ENCODE measurements at places on chromosomes 3 and 15.

GRCh38 chr3:58858126-58858525 lies 191.6 kb upstream of the FAM3D start:
- no peak for DNase-seq

GRCh38 chr3:102715030-102715697 lies 280.3 kb downstream of the ZPLD1 start:
- no peak for DNase-seq

DNA sequence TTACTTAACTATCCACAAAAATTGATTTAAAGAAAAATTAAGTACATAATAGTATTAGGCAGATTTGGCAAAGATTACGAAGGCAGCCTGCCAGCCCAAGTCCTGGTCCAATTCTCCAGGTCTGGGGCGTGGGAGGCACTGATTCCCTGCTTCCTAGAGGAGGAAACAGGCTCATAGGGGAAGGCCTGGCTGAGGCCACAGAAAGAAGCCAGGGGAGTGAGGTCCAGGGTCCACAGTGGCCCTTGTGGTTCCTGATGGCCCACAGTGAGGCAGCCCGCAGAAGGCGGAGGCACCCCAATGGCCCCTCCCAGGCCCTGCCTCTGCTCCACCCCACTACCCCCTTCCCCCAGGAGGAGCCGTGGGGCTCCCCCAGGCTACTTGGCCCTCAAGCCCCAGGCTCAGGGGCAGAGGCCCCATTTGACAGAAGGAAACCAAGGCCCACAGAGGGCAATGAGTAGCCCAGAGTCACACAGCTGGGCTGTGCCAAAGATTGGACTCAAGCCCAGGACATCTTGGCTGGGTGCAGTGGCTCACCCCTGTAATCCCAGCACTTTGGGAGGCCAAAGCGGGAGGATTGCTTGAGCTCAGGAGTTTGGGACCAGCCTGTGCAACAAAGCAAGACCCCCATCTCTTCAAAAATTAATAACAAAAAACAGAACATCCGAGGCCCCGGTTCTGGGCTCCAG lies 21.0 kb downstream of the H1-8 start:
- no peak for DNase-seq

DNA sequence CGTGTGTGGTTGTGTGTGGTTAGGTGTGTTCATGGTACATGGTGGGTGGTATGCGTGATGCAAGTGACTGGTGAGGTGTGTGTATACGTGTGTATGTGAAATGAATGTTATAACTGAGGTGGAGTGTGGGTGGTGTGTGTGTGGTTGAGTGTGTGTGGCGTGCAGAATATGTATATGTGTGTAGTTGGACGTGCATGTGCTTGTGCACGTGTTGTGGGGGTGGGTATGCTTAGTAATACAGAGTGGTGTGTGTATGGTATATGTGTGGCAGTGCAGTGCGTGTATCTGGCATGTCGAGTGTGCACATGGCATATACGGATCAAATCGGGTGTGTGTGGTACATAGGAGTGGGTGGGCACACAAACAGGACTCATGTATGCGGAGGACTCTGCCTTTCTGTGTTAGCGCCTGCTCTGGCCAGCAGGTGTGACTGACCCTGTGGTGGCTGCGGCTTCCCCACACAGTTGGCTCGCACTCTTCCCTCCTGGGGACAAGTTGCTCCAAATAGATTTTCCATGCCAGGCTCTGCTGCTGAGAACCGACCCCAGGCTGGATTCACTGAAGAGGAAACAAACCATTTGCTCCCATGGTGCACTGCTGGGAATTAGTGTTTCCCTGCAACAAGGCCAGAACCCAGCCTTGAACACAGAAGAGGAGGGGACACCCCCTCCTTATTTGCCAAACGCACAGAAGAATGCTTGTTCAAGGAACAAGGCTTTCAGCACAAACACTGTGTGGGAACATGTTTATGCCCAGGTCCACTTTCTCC lies 1.2 kb upstream of the C3orf70 start:
- no peak for DNase-seq

DNA sequence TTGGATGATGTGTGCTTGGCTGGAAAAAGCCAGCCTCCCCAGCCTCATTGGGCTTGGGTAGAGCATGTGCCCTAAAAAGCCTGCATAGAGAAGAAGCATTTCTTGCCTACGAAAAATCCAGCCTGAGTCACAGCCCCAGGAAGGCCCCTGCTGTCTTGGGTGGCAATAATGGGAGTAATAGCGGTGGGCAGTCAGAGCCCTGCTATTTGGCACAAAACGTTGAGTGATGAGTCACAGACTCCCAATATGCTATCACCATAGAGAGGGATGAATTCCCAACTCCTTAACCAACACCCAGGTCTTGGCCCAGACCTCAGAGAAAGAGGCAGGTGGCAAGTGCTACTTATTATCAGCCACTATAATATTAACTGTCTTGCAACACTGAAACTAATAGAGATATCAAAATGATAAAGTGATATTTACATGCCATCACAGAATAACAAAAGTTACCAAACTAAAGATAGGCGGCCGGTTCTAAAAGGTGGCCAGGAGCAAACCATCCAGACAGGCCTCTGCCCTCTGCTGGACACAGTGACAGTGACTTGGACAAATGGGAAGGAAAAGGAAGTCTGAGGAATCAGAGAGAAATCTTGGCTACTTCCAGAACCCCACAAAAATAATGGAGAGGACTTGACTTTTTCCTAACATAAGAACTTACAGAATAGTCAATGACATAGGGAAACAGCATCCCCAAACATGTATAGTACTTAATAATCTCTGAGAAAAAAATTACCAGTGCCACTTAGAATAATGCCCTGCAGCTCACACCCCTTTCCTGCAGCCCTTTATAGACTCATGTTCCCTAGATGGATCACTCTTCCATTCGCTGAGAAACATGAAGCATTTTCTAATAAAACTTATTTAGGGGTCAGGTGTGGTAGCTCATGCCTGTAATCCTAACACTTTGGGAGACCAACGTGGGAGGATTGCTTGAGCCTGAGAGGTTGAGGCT lies 51.9 kb upstream of the MUC13 start:
- DNase-seq, result no peak

DNA sequence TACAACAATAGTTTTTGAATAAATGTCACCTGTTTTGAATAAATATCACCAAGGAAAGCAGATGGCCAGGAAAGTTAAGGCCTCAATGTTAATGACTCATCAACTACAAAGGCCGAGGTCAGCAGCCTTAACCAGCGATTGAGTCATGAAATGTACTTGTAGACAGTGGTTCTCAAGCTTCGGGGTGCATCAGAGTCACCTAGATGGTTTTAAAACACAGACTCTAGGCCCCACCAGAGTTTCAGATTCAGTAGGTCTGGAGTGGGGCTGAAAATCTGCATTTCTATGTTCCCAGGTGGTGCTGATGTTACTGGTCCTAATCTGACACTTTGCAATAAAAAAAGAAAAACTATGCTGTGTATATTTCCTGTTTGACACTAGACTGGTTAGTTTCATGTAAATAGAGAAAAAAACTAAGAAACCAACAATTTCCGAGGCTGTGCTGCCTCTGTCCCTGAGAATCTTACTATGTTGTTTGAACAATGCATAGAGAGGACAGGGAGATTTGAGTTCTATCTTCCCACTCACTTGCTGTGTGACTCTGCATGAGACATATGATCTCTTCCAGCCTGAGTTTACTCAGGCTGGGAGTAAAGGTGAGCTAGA lies 9.8 kb downstream of the RAB27A start:
- no peak for DNase-seq

DNA sequence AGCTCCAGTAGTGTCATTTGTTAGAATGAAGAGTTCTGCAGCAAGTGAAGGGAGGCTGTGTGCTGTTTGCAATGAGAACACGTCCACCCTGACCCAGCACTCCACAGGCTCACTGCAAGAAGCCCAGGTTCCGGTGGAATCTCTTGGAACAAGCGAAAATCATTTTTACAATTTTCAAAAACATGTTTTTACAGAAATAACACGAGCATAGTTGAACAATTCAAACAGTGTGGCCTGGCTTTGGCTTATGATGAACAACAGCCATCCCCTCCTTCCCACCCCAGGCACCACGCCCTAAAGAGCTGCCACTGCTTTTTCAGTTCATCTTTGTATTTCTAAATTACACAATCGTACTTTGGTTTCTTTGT lies 59.5 kb upstream of the KY start:
- DNase-seq, result no peak

GRCh38 chr15:94080416-94080815 lies 150.9 kb upstream of the MCTP2 start:
- no peak for DNase-seq

DNA sequence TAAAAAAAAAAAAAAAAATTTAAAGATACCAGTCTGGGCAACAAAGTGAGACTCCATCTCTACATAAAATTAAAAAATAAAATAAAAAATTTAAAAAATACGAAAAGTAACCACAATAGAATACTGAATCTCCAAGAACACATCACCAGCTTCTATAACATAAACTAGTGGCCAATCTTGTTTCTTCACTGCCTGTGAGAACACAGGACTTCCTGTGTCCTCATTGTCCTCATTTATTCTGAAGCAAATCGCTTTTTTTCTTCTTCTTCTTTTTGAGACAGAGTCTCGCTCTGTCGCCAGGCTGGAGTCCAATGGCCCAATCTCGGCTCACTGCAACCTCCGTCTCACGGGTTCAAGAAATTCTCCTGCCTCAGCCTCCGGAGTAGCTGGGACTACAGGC lies 28.6 kb upstream of the RAB7A start:
- DNase-seq, result no peak

DNA sequence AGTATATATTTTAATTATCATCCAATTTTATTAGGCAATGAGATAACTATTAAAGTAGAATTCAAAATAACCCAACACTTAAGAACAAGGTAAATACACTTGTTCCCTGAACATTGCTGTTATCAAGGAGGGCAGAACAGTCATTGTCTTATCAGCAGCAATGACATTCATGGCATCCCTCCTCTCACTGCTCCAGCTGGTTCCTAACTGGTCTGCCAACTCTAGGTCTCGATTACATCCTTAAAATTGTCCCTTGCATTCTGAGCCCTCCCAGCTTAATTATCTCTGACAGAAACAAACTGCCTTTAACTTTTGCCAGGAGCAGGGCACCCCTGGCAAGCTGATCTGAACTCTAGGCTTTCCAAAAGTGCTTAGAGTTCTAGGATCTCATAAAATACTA lies 14.0 kb upstream of the DYNC1LI1 start:
- no peak for DNase-seq

- no peak for DNase-seq
Observed at GRCh38 chr3:188392076-188392475, 238.1 kb downstream of the LPP start.

GRCh38 chr15:43985976-43986680 lies 159.3 kb downstream of the WDR76 start:
- no peak for DNase-seq

DNA sequence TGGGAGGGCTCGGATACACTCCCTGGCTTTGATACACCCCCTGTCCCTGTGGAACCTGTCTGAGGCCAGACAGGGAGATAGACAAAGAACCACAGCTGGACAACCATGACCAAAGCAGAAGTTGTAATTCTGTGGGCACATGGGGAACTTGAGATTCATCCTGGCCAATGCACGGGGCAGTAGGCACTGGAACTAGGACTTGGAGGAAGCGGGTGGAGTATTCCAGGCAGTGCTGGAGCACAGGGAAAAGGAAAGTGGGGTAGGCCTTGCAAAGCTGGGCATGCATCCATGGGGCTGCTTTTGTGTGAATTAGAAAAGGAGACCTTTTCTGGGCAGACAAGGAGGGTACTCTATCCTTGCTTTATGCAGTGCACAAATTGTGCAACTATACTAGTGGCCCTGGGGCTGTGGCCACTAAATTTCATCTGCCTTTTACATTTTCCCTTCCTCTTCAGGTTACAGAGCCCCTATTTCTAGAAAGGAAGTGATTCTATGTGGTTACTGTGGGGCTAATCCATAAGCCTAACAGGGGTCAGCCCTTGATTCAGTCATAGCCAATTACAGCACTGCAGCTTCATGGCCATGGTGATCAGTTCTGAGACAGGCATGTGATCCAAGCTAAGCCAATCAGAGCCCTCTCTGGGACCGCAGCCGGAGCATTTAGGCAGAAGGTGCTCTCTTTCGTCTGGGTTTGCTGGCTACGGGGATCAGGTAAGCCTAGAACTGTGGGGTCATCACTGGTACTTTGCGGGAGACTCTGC lies 21.0 kb downstream of the CRABP1 start:
- DNase-seq, result no peak

- no peak for DNase-seq
Observed at GRCh38 chr3:119376758-119377157, 82.6 kb downstream of the ARHGAP31 start.

- peak; percentile 77 for DNase-seq
Observed at GRCh38 chr3:64445109-64445943, 220.1 kb upstream of the PRICKLE2 start.

- DNase-seq, result no peak
Observed at GRCh38 chr3:138726946-138727730, 107.6 kb downstream of the PIK3CB start.

GRCh38 chr3:8987226-8987625 lies 24.0 kb upstream of the RAD18 start:
- DNase-seq, result no peak

DNA sequence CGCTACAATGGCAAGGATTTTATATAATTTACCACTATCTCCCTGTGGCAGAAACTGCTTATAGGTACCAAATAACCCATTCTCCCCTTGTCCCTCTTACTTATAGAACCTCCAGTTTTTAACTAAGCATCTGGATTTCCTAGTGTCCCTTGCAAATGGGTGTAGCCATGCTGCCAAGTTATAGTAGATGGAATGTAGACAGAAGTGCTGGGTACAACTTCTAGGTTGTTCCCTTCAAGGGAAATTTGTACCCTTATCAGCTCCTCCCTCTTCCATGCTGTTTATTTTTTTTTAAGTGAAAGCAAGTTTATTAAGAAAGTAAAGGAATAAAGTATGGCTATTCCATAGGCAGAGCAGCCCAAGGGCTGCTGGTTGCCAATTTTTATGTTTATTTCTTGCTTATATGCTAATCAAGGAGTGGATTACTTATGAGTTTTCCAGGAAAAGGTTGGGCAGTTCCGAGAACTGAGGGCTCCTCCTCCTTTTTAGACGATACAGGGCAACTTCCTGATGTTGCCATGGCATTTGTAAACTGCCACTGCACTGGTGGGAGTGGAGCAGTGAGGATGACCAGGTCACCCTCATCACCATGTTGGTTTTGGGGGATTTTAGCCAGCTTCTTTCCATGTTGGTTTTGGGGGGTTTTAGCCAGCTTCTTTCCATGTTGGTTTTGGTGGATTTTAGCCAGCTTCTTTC lies 40.1 kb upstream of the TM4SF19 start:
- no peak for DNase-seq

GRCh38 chr3:10093678-10094077 lies 14.4 kb downstream of the FANCD2OS start:
- DNase-seq, result no peak

DNA sequence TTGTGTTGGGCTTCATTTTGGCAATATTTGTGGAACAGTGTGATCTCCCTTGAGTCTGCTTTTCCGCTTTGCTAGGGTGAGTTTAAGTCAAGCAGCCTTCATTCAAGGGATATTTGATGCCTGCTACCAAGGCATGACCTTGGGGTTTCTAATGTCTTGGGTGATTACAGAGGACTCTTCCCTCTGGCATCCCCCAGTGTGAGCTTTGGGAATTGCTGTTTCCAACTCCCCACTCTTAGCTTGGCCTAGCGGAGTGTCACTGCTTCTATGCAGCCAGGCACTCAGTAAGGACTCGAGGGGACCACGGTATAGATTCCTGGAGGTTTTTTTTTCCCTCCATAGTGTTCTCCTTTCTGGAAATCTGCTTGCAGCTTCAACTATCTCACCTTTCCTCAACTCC lies 21.1 kb downstream of the GCNT3 start:
- DNase-seq, result no peak

GRCh38 chr15:30670056-30670455 lies 44.1 kb downstream of the ARHGAP11B start:
- DNase-seq, result no peak

Measured in type B pancreatic cell (in vitro differentiated cells).